Eye (tissue), 1 donor: ENCODE measurements at places on chromosomes 5 and 9.

- peak; percentile 8 for DNase-seq
Measured at GRCh38 chr5:129902816-129903215, 1.4 kb upstream of the CHSY3 start.

- peak; percentile 35 for DNase-seq
Measured at GRCh38 chr5:149855366-149855765, 89.2 kb downstream of the PDE6A start.

GRCh38 chr5:34630596-34630995 is 25.5 kb upstream of the RAI14 start:
- no peak for DNase-seq

- no peak for DNase-seq
Measured at GRCh38 chr9:17476401-17476800, 102.5 kb upstream of the SH3GL2 start.

- peak; percentile 55 for DNase-seq
Measured at GRCh38 chr5:139443831-139444453, 4.6 kb upstream of the DNAJC18 start.

DNA sequence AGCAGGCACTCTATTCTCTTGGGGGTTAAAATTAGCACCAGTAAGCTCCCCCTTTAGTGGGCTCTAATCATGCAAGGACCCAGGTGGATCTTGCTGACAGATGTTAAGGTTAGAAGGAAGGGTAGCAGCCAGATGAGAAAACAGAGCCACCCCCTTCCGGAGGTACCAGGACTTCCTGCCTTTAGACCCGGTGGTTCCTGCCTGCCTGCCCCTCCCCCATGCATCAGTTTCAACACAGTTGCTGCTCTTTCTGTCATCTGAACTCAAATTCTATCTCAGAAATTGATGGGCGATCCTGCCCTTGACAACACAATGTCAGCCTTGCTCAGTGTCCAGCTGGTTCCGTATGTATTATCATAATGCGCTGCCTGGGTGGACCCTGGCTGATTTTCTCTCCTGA is 287.3 kb downstream of the EBF1 start:
- no peak for DNase-seq

- DNase-seq: peak; percentile 41
Measured at GRCh38 chr5:115735108-115735998, 81.1 kb downstream of the CDO1 start.

GRCh38 chr5:122465031-122465577 is 153.1 kb downstream of the SNCAIP start:
- DNase-seq: no peak

- no peak for DNase-seq
Measured at GRCh38 chr5:87246061-87246460, 21.6 kb upstream of the RASA1 start.

DNA sequence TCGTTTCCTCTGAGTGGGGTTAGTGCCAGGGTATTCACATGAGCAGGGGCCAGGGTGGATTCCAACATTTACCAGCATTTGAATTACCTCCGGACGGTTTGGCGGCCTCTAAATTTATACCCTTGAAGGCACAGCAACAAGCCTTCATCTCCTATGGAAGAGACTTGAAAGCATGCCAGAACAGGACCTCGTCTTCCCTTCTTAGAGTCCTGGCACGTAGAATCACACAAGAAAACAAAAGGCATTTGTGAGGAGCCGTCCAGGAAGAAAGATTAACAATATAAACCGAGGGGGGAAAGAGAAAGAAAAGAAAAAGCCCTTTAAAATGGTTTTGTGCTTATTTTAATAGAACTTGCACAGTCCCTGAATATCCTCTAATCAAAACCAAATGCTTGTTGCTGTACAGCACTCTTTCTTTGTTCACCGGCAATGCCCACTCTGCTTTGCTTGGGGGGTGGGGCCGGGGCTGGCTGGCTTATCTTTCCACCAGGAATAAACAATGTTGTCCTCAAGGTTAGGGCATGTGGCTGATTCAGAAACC is 575.8 kb upstream of the ZNF462 start:
- peak; percentile 70 for DNase-seq

DNA sequence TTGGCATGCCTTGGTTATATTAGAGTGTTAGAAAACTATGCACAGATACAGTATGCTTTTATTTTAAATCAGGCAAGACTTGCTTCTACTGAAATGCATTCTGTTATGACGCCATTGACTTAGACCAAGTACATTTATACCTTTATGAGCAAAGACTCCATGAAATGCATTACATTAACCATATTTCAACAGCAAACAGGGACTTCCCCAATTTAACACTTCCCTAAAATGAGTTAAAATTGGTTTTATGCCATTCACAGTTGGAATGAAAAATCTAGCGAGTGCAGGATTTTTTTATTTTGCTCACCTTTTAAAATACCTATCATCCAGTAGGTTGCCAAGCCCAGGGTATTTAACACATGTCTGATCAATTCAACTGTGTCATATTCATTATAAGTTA is 272.1 kb upstream of the IZUMO3 start:
- no peak for DNase-seq

DNA sequence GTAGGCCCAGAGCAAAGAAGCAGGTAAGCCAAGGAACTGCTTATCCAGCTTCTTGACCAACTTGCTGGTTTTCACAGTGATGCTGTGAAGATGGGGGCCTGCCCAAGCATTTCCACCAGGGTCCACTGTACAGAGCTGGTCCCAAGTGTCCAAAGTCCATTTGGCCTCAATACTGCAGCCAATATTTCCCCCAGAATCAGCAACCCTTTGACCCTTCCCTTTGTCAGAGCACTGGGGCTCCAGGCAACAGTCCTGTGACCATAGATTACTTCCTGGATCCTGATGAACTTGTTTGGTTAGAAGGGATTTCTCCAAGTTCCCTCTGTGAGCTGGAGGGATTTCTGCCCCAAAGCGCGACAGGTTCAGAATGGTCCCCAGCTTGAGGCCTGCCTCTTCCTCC is 26.3 kb downstream of the FAXDC2 start:
- DNase-seq: no peak

DNA sequence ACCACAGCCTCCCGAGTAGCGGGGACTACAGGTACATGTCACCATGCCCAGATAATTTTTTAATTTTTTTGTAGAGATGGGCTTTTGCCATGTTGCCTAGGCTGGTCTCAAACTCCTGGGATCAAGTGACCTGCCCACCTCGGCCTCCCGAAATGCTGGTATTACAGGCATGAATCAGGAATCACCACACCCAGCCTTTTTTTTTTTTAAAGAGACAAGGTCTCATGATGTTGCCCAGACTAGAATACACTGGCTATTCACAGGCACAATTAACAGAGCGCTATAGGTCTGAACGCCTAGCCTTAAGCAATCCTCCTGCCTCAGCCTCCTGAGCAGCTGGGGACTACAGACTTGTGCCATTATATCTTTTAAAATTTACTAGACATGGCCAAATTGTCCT is 36.1 kb downstream of the GEMIN5 start:
- no peak for DNase-seq

DNA sequence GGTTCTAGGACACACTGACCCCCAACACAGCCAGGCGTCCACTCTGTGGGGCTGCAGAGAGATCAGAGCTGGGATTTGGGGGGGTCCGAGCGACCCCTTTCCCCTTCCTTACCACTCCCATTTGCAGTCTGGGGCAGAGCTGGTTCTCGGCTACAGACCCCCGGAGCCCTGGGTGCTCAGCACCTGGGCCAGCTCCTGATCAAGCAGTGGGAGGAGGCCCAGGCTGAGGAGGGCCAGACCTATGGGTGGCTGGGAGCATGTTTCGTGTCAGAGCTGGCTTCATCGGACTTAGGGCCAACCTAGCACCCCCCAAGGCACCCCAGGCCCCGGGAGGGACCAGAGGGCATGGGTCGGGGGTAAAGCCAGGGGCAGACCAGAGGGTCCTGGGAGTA is 7.6 kb downstream of the GRIN1 start:
- DNase-seq: no peak

GRCh38 chr9:11821306-11821975 is 871.7 kb upstream of the TYRP1 start:
- peak; percentile 51 for DNase-seq

GRCh38 chr5:159386028-159386711 is 55.9 kb upstream of the IL12B start:
- no peak for DNase-seq

DNA sequence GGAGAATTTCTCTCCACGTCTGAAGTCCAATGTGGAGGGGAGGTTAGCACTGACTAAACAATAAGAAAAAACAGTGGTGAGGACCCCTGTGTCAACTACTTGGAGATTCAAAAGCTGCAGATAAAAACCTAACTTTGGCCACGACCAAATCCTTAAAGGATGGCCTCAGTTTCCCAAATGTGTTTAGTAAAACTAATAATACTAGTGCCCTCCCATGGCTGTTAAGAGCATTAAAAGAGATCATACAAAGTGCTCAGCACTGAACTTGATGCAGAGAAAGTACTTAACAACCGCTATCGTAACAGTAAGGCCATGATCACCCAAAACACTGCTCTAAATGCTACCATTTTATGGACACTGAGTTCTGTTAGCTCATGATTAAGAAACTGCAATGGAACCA is 288.4 kb downstream of the EBF1 start:
- no peak for DNase-seq

DNA sequence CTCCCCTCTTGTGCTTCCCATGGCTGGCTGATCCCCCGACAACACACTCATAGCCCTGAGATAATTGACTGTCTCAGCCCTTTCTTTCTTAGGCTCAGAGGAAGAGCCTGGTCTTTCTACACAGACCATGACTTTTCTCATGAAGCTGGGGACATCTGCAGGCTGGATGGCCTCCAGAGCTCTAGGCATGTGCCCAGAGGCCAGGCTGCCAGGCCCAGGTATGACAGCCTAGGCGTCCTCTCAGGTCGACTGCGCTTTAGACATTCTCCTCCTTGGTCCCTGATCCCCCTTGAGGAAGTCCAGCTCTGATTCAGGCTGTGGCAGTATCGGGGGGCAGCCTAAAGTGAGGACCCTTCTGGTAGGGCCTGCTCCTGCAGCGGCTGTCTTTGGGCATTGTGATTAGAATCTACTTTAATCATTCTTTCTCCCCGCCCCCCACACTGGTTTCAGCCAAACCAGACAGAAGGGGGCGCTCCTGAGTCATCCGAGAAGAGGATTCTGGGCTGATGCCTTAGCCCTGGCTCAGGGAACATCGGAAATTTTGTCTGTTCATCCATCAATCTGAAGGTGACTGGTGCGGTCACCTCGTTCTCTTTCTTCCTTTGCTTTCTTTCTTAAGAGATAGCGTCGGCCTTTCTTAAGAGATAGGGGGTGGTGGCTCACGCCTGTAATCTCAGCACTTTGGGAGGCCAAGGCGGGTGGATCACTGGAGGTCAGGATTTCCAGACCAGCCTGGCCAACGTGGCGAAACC is 66.5 kb upstream of the HSPA9 start:
- peak; percentile 90 for DNase-seq

- DNase-seq: no peak
Measured at GRCh38 chr9:112186695-112187094, 11.6 kb upstream of the SUSD1 start.

- no peak for DNase-seq
Measured at GRCh38 chr5:179980767-179981166, 73.1 kb upstream of the TBC1D9B start.

- DNase-seq: no peak
Measured at GRCh38 chr5:56825222-56825824, 10.0 kb downstream of the MAP3K1 start.

DNA sequence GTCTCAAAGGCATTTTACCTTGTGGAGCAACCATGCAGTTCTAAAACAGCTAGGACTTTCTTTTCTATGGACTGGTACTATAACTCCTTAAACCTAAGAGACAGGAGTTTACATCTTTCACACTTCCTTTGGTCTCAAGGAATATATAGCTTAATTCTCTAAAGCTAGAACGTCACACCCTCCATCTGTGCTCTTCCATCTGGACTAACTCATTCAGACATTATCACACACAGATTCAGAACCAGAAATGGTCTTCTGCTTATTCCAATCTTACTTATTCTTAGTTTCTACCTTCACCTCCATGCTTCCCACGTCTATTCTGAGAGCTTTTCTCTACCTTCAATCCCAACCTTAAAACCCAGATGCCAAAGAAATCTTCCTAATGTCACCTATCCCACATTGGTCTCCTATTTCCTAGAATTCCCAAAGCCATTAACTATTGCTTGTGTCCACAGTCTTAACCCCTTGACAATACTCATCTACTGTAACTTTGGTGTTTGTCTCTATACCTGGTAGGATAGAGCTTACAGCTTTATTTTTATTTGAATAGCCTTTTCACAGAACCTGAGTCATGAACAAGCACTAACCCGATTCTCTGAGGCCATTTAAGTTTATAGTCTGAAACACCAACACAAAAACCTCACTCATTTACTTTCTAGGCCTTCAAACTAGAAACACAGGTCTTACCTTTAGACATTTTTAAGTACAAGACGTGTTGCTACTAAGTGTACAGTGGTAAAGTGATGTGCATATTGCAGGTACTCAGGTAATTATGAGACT is 22.8 kb downstream of the CSNK1A1 start:
- DNase-seq: no peak

GRCh38 chr9:27548055-27548741 is 18.6 kb upstream of the MOB3B start:
- peak; percentile 83 for DNase-seq

DNA sequence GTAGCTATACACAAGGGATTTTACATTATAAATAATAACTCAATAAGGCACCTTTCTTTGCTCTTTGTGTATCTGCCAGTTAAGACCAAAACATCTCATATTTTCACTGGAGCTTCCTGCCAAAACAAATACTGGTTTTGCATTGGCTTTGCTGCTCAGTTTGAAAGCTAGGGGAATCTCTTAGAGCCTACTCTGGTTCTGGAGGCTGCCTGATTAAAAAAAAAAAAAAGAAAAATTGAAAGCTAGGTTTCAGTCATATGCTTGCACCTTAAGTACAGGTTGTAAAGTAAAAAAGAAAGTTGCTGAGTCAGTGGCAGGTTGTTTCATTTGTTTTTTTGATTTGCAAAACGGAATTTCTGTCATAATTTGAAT is 2.3 kb downstream of the DENND4C start:
- DNase-seq: no peak

DNA sequence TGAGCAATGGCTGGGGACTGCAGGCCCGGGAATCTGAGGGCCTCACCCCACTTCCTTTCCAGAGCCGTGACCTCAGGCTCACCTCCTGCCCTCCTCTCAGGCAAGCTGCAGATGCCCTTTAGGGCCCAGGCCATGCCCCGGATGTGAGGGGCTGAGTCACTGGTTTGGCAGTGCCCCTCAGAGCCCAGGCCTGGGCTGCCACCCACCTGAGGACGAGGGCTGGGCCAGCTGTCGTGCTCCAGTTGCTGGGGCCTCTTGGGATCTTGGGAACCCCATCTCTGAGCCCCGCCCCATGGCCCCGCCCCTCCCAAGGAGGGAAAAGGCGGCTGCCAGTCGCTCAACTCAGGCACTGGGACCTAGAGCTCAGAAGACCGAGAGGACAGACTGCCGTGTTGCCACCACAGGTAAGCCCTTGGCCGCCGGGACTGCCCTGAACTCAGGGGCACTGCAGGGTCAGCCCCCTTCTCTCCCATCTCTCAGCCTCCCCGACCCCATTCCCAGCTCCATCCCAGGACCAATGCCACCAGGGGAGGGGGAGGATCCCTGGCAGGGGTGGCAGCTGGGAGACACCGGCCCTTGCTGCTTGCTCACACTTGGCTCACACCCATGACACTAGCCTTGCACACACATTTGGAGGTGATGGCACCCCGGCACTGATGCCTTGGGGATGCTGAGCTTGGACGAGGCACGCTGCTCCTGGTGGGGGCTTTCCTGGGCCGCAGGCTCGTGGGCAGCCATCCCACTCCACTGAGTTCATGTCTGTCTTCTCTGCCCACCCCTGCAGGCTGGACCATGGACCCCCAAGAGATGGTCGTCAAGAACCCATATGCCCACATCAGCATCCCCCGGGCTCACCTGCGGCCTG is at the start of gene CYSRT1:
CYSRT1 (plus strand) TSS at position 345 of the 865 bp plus-strand sequence; CDS start at position 793, 448 bp downstream.
- no peak for DNase-seq

GRCh38 chr9:34171753-34172535 is 6.9 kb upstream of the UBAP1 start:
- DNase-seq: no peak

- no peak for DNase-seq
Measured at GRCh38 chr5:41598011-41598410, 87.6 kb upstream of the PLCXD3 start.
